Stimulated activated naive B cell treated with anti-CD40 and anti-IgM and Interleukin-4, amounts not matched to agents 10 μg/mL and 1 μg/mL and 100 μg/mL, for 72 hours (primary cell): ENCODE measurements at places on chromosomes 11 and 22.

DNA sequence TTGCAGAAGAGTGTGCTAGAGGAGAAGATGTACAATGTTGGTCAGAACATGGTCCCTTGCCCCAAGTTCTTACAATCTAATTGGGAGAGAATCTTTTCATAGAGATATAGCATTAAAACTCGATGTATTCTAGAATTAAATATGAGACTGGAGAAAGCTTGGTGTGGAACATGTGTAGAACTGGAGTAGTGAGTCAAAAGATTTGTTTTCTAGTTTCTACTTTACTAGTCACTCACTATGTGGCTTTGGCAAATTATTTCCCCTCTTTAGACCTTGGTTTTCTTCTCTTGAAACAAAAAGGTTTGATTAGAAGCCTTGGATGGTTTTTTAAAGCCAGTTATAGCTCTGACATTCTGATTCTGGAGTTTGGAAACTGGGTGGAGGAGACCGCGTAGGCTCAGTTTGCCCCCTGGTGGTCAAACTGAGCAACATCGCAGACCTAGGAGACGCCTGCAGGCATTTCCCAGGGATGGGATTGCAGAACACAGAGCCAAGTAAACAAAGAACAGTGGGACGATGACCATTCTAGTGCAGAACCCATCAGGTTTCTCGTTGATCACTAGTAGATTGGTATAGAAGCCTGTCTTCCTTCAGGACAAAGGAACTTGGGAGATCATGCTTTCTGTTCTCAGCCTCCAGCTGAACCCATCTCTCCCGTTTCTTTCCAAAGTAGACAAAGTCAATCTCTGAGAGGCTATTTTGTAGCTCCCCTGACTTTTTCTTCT lies 8.5 kb upstream of the CHRDL2 start:
- no peak overlapping the region for H3K27ac ChIP-seq
- H3K4me3 ChIP-seq: no peak overlapping the region
- H3K4me1 ChIP-seq: peaks cover 2% of the 10 kb centered on the region
- no peak for DNase-seq

GRCh38 chr11:35376613-35377012 lies 42.7 kb downstream of the SLC1A2 start:
- peaks cover 1% of the 10 kb centered on the region for H3K36me3 ChIP-seq
- H3K4me3 ChIP-seq: no peak overlapping the region
- H3K4me1 ChIP-seq: peaks cover 17% of the 10 kb centered on the region
- no peak for DNase-seq

DNA sequence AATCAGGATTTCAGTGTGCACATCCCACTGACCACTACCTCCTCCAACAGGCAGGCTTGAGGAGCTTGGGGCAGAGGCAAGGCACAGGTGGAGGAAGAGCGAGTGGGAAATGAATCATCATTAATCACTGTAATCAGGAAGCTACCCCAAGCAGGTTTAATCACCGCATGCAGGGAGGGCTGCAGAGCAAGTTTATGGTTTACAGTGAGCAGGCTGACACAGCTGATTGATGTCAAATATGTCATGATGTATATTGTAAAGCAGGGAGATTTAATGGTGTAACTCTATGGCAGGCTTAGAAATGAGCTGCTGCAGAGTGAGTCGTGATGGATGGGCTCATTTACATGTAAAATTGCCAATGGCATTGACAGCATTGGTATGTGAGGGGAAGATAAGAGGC lies 441.0 kb downstream of the NTM start:
- no peaks in the 10 kb centered on the region for H3K27me3 ChIP-seq
- H3K36me3 ChIP-seq: no peaks in the 10 kb centered on the region
- no peaks in the 10 kb centered on the region for H3K4me1 ChIP-seq
- DNase-seq: no peak

GRCh38 chr11:30143098-30143705 lies 87.6 kb upstream of the FSHB start:
- H3K4me3 ChIP-seq: no peak overlapping the region
- no peak for DNase-seq
- no peaks in the 10 kb centered on the region for H3K36me3 ChIP-seq
- no peaks in the 10 kb centered on the region for H3K4me1 ChIP-seq

- peaks cover 1% of the 10 kb centered on the region for H3K36me3 ChIP-seq
- H3K27ac ChIP-seq: no peak overlapping the region
- H3K4me3 ChIP-seq: no peak overlapping the region
- DNase-seq: no peak
- H3K27me3 ChIP-seq: no peaks in the 10 kb centered on the region
Measured at GRCh38 chr11:69321877-69322361, 28.0 kb downstream of the MYEOV start.

GRCh38 chr11:13134066-13134465 lies 125.0 kb downstream of the RASSF10 start:
- no peak for DNase-seq
- peaks cover 14% of the 10 kb centered on the region for H3K27me3 ChIP-seq
- no peak overlapping the region for H3K4me3 ChIP-seq
- H3K36me3 ChIP-seq: no peaks in the 10 kb centered on the region

DNA sequence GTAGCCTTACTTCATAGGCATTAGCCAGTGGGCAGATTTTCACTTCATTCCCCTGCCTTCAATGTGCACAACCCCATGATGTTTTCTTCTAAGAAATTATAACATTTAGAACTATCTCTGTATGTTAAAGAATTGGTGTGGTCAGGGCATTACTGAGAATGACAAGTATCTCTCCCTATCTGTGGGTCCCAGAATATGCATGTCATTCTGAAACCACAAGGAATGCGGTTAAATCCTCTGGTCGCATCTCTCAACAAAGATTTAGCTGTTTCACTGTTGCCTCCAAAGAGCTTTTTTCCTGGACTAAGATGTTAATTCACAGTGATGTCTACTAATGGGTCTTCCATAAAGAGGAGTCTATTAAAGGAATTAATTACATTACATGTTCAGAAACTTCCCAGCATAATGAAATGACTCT lies 62.7 kb downstream of the LIF start:
- H3K36me3 ChIP-seq: no peaks in the 10 kb centered on the region
- no peak for DNase-seq
- H3K27ac ChIP-seq: no peak overlapping the region
- H3K4me3 ChIP-seq: no peak overlapping the region
- peaks cover 2% of the 10 kb centered on the region for H3K4me1 ChIP-seq
- peaks cover 8% of the 10 kb centered on the region for H3K27me3 ChIP-seq

- H3K27me3 ChIP-seq: no peaks in the 10 kb centered on the region
- DNase-seq: no peak
- no peak overlapping the region for H3K27ac ChIP-seq
- no peaks in the 10 kb centered on the region for H3K4me1 ChIP-seq
Measured at GRCh38 chr11:2593393-2593950, 106.3 kb downstream of the KCNQ1OT1 start.

DNA sequence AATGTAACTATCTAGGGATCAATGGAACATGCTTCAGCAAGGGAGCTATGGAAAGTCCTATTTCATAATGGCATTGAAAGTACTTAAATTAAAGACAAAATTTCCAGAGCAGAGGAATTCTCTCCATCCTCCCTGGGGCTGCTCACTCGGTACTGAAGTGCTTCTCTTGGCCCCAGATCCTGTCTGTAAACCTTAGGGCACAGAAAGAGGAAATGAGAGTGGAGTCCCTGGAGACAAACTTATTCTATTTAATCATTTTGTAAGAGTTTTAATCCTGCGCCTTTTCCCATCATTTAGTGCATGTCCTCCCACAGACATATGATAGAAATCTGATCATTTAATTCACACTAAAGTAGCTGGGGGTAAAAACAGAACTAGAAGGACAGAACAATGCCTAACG lies 20.9 kb upstream of the PAMR1 start:
- H3K27ac ChIP-seq: no peak overlapping the region
- DNase-seq: no peak
- H3K36me3 ChIP-seq: no peaks in the 10 kb centered on the region

DNA sequence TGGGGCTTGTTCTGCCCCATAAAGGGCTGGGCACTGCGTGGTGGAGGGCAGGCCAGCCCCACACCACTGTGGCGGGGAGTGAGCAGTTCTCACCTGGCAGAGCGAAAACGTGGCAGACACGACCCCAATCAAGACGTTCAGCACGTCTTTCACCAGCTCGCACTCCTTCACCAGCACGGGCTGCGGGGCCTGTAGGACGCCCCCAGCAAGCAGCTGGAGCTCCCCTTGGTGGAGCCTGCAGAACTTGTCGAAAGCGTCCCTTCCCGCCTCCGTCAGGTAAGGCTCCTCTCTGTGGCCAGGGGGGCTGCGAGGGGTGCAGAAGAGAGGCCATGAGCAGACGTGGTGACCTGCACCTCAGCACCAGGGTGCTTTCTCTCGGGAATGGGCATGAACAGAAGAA lies 11.6 kb downstream of the TUBGCP6 start:
- H3K4me3 ChIP-seq: no peak overlapping the region
- H3K27me3 ChIP-seq: no peaks in the 10 kb centered on the region

DNA sequence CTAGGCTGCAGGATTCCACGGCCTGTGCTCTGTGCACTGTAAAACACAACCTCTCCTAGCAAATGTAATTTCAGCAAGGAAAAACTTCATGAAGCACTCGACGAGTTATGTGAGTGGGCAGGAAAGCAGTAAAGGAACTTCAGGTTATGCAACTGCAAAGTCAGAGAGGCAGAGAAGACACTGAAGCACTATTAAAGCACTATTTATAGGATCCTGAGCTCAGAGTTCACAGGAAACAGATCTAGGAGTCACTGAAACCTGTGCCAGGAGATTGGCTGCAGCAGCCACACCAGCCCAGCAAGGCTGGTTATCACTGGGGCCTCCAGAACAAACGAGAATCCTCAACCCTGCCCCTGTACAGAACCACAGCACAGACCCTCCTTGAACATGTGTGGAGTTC lies 2.5 kb downstream of the SMIM35 start:
- peaks cover 17% of the 10 kb centered on the region for H3K36me3 ChIP-seq
- no peak for DNase-seq
- peaks cover 4% of the 10 kb centered on the region for H3K27me3 ChIP-seq
- no peak overlapping the region for H3K27ac ChIP-seq
- peaks cover 16% of the 10 kb centered on the region for H3K4me1 ChIP-seq

- H3K4me3 ChIP-seq: peak overlapping the region; percentile 93
- peaks cover 35% of the 10 kb centered on the region for H3K4me1 ChIP-seq
- no peak for DNase-seq
- H3K27ac ChIP-seq: peak overlapping the region; percentile 52
Measured at GRCh38 chr22:46297151-46297812, 612 bp downstream of the GTSE1 start.

GRCh38 chr11:46865340-46865739 lies 19.3 kb upstream of the CKAP5 start:
- no peak for DNase-seq
- no peaks in the 10 kb centered on the region for H3K27me3 ChIP-seq
- H3K4me1 ChIP-seq: no peaks in the 10 kb centered on the region
- no peak overlapping the region for H3K4me3 ChIP-seq
- H3K27ac ChIP-seq: no peak overlapping the region

DNA sequence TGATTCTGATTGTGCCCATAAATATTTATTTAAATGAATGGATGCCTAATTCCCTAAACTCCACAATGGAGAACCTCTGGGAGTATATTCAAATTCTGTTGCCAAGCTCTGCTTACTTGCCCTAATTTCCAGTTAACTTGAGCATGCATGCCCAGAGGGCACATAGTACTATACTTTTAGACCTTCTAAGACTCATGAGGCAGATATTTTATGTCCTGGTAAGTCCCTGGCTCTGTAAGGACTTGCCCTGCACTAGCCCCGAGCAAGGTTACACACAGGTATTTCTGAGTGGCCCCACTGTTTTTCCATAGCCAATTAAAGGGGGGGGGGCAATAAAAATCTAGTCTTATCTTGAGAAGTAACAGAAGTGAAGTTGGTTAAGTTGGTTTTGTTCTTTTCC lies 21.1 kb upstream of the CAPRIN1 start:
- no peak overlapping the region for H3K4me3 ChIP-seq
- H3K27me3 ChIP-seq: no peaks in the 10 kb centered on the region
- H3K36me3 ChIP-seq: peaks cover 2% of the 10 kb centered on the region
- no peak for DNase-seq
- H3K27ac ChIP-seq: no peak overlapping the region

- H3K36me3 ChIP-seq: peaks cover 1% of the 10 kb centered on the region
- no peak for DNase-seq
- H3K4me3 ChIP-seq: peak overlapping the region; percentile 92
- peaks cover 15% of the 10 kb centered on the region for H3K4me1 ChIP-seq
- peaks cover 13% of the 10 kb centered on the region for H3K27me3 ChIP-seq
Measured at GRCh38 chr22:40043081-40043480, 48.3 kb downstream of the FAM83F start.

DNA sequence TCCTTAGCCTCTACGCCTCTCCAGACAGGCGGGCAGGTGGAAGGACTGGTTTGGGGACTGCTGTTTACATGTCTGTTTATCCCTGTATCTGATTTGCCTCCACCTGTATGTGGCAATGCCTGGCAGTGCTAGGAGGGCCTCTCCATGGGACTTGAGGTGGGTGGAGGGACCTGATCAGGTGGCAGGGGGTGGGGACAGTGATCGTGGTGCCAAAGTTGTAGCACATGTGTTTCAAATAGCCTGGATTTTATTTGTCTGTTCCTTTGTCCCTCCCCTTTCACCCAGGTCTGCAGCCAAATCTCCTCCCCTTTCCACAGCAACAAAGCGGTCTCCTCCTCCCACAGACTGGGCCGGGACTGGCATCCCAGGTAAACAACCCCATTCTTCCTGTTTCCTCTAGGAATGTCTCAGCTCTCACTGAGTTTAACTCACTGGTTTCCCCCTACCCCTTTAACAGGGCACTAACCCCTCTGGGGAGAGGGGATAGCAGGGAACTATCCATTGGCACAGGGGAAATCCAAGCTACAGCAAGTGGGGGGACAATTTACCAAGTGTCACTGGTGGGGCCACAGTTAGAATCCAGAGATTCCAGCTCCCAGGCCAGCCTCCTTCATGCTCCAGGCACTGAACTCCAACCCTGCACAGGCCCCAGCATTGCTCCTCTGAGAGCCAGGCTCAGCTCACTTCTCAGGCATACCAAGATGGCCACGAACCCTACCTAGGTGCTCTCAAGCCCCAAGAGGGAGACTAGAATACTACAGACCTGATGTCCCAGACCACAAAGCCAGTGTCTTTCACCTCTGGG lies 22.9 kb upstream of the TLCD5 start:
- H3K4me1 ChIP-seq: no peaks in the 10 kb centered on the region
- H3K27ac ChIP-seq: no peak overlapping the region
- no peaks in the 10 kb centered on the region for H3K36me3 ChIP-seq
- no peak overlapping the region for H3K4me3 ChIP-seq

GRCh38 chr22:30026756-30027155 lies 53.5 kb upstream of the HORMAD2 start:
- H3K4me3 ChIP-seq: no peak overlapping the region
- H3K27me3 ChIP-seq: no peaks in the 10 kb centered on the region
- peaks cover 5% of the 10 kb centered on the region for H3K4me1 ChIP-seq

- H3K27me3 ChIP-seq: no peaks in the 10 kb centered on the region
- H3K4me3 ChIP-seq: no peak overlapping the region
- no peaks in the 10 kb centered on the region for H3K36me3 ChIP-seq
- no peak for DNase-seq
- peaks cover 29% of the 10 kb centered on the region for H3K4me1 ChIP-seq
- no peak overlapping the region for H3K27ac ChIP-seq
Measured at GRCh38 chr11:9214765-9215164, 50.4 kb downstream of the DENND5A start.

DNA sequence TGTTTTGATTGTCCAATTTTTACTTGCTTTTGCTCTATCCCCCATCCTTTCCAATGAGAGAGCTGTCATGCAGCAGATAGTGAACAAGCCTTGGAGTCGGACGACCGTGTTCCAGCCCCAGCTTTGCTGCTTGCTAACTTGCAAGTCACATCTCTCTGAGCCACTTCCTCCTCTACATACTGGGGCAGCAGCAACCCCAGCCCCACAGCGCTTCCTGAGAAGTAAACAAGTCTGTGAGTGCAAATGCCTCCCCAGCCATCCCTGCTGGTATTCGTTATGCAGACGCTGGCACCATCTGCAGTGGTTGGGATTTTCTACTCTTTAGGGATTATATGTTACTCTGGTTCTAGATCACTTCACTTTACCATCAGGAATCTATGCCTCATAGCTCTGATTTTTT lies 35.0 kb downstream of the TPBGL start:
- peaks cover 36% of the 10 kb centered on the region for H3K4me1 ChIP-seq
- peak overlapping the region; percentile 67 for H3K4me3 ChIP-seq
- H3K36me3 ChIP-seq: no peaks in the 10 kb centered on the region
- peak; percentile 19 for DNase-seq
- peak overlapping the region; percentile 53 for H3K27ac ChIP-seq
